ENCODE measurements at places on chromosomes 13 and 19. TPM values are rescaled to one million over a fixed set of nuclear protein-coding genes. Genes with fewer than 3 reads are reported as not detected.

Gene SIRT6
- 27.2 TPM for total RNA-seq

DNA sequence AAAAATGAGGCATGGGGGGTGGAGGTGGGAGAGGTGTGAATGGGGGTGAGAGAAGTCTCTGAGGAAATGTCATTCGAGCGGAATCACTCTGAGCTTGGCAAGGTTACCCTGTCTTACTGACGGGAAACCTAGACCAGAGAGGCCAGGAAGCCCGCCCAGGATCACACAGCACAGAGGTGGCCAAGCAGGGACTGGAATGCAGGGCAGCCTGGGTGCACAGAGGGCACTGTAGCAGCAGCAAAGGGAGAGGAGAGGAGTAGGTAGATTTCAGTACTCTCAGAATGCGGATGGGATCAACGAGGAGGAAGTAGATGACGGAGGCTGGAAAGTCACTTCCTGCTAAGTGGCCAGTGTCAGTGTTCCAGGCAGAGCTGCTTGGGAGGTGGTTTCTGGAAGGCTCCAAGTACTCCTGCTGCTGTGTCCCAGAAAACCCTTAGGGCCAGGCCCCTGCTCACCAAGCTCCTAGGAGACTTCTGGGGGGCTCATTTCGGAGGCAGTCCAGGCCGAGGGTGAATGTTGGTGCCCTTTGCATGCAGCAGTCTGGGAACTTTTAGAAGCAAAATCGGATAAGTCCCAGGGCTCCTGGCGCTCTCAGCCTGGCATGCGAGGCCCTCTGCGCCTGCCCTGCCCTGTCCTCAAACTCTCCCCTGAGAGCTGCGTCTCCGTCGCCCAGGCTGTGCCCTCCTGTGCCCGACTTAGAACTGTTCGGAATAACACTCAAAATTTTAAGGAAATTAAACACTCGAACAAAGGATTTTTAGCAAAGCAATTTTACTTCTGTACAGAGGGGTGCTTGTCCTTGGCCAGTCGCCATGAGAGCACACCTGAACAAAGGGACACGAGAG is 33.5 kb downstream of the DNM2 start:
- DNase-seq = no peak

DNA sequence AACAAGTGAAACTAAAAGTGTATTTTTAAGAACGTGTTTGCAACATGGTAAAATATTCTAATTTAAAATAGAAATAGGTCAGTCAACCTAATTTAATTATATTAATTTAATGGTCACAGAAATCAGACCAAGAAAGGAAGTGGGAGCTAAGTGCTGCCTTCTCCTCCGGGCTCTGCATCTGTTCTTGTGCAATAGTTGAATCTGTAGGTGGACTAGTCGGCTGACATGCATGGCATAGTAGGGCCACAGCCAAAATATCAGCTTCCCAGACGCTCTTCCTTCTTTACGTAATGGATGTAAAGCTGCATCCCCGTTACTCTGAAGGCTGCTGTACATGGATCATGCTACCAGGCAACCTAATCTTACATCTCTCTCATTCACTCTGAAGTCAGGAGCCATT is 47.3 kb downstream of the COL4A1 start:
- DNase-seq = no peak

- DNase-seq = no peak
Observed at GRCh38 chr19:977058-977464, 7.1 kb upstream of the WDR18 start.

All from Caki2 (cell line).